ENCODE measurements at places on chromosomes 12 and 14. TPM values are rescaled to one million over a fixed set of nuclear protein-coding genes. Genes with fewer than 3 reads are reported as not detected.

SLC17A8 gene
- total RNA-seq: not detected

LTBR gene
- total RNA-seq: 0.49 TPM

GRCh38 chr14:50528000-50528399, 4.4 kb downstream of the MAP4K5 start:
- peak; percentile 61 for DNase-seq

GRCh38 chr14:96176275-96176674, 28.4 kb upstream of the BDKRB2 start:
- peak; percentile 58 for DNase-seq

- DNase-seq: no peak
These were observed 27.8 kb upstream of the AEBP2 start for GRCh38 chr12:19411234-19412204.

- DNase-seq: no peak
These were observed 18.3 kb downstream of the IL31 start for GRCh38 chr12:122155705-122156104.

GRCh38 chr12:111730420-111730819, 36.3 kb upstream of the ALDH2 start:
- DNase-seq: no peak

DNA sequence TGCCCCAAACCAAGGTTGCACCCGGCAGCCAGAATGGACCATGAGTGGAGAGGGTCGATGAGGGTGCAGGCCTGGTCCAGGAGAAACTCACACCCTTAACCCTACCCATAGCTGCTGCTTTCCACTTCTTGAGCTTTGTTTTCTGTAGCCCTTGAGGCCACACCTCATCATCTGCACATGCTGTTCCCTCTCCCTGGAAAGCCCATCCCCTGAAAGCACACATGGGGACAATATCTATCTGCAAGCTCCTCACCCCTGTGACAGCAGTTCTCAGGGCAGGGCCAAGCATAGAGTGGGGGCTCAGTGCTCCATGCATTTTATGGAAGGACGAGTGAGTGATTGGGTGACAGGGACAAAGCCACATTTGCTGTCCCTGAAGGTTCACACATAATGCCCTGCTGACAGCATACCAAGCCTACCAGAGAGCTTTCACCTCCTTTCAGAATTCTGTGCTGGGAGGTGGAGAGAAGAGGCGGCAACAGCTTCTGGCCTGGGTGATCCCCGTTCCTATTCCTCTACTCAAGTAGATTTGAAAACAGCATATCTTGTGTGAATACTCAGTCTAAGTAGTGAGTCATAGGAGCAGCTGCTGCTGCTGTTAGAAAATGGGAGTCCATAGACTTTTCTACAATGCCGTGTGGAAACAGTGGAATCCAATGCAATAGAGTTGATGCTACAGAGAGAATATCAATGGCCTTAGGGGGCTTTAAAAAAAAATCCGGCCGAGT, 44.6 kb downstream of the SRGAP1 start:
- peak; percentile 36 for DNase-seq

MAP1LC3B2 gene
- total RNA-seq: not detected

DNA sequence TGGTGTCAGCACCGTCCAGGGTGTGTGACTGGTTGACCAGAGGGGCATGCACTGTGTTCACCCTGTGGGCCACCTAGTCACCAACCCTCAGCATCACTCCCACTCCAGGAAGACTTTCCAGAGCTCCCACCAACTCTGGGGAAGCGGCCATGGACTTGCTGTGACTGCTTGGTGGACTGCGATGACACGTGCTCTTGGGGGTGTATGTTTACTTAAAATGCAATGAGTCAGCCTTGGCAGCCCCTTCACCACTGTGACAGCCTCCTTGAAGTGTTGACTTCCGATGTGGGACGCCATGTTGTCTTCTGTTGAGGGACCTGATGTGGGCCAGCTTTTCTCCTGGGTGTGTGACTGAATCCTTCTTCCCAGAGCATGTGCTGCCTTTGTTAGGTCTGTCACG, 151.1 kb upstream of the RTL1 start:
- no peak for DNase-seq

DNA sequence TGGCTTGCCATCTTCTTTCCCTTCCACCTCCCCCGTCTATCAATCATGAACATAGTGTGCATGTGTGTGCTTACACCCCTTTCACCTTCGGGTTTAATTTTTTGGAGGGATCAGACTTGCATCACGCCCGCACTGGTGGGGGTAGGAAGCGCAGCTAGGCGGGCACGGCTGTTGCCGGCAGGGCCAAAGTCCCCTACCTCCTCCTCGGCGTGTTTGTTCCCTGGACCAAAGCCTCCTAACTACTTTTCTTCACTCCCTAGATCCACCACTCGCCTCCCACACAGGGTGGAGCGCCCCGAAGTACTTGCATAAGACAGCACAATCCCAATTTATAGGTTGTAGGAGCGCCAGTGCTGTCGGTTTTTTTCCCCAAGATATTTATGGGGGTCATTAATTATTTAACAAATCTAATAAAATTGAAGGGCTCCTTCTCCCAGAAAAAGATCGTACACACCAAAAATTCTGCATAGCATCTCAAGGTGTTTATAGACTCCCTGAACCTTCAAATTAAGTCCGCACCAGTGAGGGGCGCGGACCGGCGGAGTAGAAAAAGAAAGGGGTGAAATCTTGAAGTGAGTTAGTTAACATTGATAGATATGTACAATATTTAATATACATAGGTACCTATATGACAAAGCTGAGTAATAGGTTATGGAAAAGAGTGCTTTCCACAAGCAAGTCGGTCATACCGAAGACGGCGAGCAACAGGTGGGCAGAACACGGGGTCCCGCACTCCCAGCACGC, 717 bp downstream of the PKP2 start:
- DNase-seq: no peak

GRCh38 chr14:31703056-31703455, 141.9 kb downstream of the NUBPL start:
- DNase-seq: no peak

DNA sequence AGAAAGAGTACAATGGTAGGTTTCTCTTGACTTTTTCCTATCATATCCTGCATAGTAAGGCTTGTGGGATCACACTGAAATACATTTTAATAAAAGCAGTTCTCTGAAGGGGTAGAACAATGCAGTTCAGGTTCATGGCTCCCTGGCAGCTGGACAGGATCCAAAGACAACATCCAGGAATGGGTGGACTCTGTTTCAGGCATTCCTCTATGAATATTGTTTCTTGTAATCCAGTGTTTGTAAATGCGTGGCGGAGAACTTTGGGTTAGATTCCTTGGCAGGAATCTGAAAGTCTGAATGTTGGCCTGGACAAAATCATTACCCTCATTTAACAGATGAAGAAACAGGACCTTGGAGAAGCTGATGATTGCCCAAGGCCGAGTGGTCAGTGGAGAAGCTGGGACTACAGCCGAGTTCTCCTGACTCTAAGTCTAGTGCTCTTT, 43.5 kb downstream of the SYNE2 start:
- DNase-seq: peak; percentile 83

CAPS2 gene
- total RNA-seq: 3.7 TPM

CCDC85C gene
- 12.8 TPM for total RNA-seq

ADAM20 gene
- total RNA-seq: not detected

DNA sequence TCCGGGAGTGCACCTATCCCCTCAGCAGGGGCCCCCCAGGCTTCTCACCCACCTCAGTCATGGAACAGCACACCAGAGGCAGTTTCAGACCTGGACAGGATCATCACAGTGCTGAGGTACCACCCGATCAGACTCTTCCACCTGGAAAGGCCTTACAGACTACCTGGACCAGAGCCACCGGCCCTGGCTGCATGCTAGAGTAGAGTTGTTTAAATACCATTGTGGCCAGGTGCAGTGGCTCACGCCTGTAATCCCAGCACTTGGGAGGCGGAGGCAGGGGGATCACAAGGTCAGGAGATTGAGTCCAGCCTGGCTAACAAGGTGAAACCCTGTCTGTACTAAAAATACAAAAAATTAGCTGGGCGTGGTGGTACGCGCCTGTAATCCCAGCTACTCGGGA, 61.5 kb downstream of the TSPAN11 start:
- no peak for DNase-seq

C14orf180 gene
- total RNA-seq: not detected

DNA sequence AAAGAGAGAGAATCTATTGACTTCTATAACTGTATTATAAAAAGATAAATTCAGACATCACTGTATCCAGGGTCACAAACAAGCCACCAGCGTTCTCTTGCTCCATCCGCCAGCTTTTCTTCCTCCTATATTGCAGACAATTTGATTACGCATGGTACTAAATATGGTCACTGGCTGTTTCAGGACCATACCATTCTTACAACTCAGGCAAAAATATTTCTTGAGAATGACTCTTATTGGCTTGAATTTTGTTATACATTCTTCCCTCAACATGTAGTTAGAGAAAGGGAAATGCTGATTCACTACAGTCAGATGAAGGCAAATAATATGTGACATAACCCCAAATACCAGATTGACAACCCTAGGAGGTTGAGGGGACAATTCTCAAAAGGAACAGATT, 101.3 kb downstream of the SLC6A15 start:
- DNase-seq: no peak

Data from M059J (cell line).